Caco-2 (cell line): ENCODE measurements at places on chromosomes 4 and X.

GRCh38 chrX:96140796-96141195, 543.8 kb upstream of the DIAPH2 start:
- no peaks in the 10 kb centered on the region for H3K27me3 ChIP-seq
- H3K27ac ChIP-seq, result no peak overlapping the region
- no peaks in the 10 kb centered on the region for H3K36me3 ChIP-seq
- 0 out of 2 replicates have a peak, but pooled peaks cover 4% of the 10 kb centered on the region for H3K4me1 ChIP-seq
- peak; percentile 1 for DNase-seq
- no peak overlapping the region for H3K4me3 ChIP-seq

GRCh38 chr4:156968479-156968984, 3.1 kb downstream of the PDGFC start:
- no peaks in the 10 kb centered on the region for H3K36me3 ChIP-seq
- no peak overlapping the region for H3K4me3 ChIP-seq
- no peak overlapping the region for H3K27ac ChIP-seq
- peak; percentile 57 for DNase-seq
- peaks cover 6% of the 10 kb centered on the region; the same call in 1 of the 2 replicates for H3K4me1 ChIP-seq

DNA sequence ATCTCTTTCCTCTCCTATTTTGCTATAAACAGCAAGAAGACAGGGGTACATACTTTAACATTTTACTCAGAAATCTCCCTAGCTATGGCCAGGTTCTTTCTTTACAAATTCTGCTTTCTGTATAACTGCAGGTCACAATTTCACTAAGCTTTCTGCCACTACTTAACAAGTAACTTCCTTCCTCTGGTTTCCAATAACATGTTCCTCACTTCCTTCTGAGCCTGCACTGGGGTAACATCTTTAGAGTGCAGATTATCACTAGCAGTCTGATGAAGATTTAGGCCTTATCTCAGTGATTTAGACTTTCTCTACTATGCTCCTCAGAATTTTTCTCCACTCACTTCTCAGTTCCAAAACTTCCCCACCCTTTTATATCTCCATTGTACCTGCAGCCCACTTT, 1930.5 kb upstream of the AGA start:
- H3K27ac ChIP-seq, result no peak overlapping the region
- H3K36me3 ChIP-seq, result no peaks in the 10 kb centered on the region
- H3K27me3 ChIP-seq, result no peaks in the 10 kb centered on the region
- no peak for DNase-seq
- no peak overlapping the region for H3K4me3 ChIP-seq
- no peaks in the 10 kb centered on the region for H3K4me1 ChIP-seq

DNA sequence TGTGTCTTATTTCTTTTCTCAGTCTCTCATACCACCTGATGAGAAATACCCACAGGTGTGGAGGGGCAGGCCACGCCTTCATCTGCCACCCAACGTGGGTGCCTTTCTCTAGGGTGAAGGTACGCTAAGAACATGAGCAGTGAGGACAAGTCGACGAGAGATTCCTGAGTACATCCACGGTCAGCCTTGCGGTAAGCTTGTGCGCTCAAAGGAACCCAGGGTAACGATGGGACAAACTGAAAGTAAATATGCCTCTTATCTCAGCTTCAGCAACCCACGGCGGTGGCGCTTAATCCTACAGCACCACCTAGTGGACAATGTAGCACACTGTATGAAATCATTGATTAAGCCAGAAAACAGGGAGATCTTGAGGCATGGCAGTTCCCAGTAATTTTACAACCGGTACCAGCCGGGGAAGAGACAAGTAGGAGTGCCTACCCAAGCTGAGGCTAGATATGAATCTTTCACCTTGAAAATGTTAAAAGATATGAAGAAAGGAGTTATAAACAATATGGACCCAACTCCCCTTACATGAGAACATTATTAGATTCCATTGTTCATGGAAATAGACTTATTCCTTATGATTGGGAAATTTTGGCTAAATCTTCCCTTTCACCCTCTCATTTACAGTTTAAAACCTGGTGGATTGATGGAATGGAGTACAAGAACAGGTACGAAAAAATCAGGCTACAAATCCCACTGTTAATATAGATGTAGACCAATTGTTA, 63.0 kb downstream of the ZNF732 start:
- no peaks in the 10 kb centered on the region for H3K27me3 ChIP-seq
- peak; percentile 36 for DNase-seq
- H3K4me1 ChIP-seq, result no peaks in the 10 kb centered on the region
- H3K4me3 ChIP-seq, result no peak overlapping the region
- H3K27ac ChIP-seq, result no peak overlapping the region
- H3K36me3 ChIP-seq, result no peaks in the 10 kb centered on the region
